Muscle of arm (tissue), 14 donors: ENCODE measurements at places on chromosomes 1 and 21. TPM values are rescaled to one million over a fixed set of nuclear protein-coding genes. Genes with fewer than 3 reads are reported as not detected.

GRCh38 chr1:209815931-209816341 lies 10.0 kb upstream of the IRF6 start:
- no peak for DNase-seq

- no peak for DNase-seq
Measured at GRCh38 chr1:54159733-54160316, 7.0 kb upstream of the CDCP2 start.

GRCh38 chr1:29831500-29832117 lies 595.3 kb downstream of the PTPRU start:
- DNase-seq: no peak

GRCh38 chr1:169024800-169025271 lies 81.7 kb upstream of the ATP1B1 start:
- no peak for DNase-seq

DNA sequence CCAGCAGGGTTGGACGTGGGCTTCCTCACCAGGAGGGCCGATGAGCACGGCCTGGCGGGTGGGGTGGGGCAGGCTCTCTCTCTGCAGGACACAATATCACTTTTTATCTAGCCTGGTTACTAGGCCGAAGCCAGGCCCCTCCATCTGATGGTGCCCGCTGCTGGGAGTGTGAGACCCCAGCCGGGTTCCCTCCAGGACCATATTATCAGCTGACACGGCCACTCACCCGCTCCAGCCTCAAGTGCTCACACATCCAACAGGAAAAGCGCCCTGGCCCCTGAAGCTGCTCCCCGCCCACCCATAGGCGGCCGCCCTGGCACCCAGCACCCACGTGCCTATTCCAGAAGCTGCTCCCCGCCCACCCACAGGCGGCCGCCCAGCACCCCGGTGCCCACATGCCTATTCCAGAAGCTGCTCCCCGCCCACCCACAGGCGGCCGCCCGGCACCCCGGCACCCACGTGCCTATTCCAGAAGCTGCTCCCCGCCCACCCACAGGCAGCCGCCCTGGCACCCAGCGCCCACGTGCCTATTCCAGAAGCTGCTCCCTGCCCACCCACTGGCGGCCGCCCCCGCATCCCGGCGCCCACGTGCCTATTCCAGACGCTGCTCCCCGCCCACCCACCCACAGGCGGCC lies 5.0 kb downstream of the SLC19A1 start:
- DNase-seq: no peak

- no peak for DNase-seq
Measured at GRCh38 chr1:29851691-29852090, 615.4 kb downstream of the PTPRU start.

GRCh38 chr1:209643285-209644020 lies 8.8 kb downstream of the LAMB3 start:
- peak; percentile 58 for DNase-seq

DNA sequence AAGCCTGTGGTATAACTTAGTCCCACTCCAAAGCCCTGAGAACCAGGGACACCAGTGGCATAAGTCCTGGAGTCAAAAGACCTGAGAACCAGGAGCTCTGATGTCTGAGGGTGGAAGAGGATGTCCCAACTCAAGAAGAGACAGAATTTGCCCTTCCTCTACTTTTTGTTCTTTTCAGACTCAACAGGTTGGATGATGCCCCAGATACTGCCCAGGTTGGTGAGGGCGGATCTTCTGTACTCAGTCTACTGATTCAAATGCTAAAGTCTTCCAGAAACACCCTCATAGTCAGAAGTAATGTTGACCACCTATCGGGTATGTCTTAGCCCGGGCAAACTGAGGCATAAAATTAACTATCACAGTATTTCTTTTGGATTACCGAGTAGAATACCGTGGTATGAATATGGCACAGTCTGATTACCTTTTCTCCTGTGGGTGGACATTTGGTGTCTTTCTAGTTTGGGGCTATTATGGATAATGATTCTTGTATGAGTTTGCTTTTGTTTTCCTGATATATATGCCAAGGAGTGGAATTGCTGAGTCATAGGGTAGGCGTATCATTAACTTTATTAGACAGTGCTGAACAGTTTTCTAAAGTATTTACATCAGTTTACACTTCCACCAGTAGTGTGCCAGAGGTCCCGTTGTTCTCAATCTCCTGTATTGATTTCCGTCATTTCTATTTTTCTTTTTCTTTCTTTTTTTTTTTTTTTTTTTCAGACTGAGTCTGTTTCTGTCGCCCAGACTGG lies 3.2 kb upstream of the CHAF1B start:
- DNase-seq: no peak

- DNase-seq: no peak
Measured at GRCh38 chr1:9375912-9376311, 83.2 kb downstream of the SPSB1 start.

GRCh38 chr1:204495078-204495753 lies 611 bp upstream of the PIK3C2B start:
- DNase-seq: no peak

DNA sequence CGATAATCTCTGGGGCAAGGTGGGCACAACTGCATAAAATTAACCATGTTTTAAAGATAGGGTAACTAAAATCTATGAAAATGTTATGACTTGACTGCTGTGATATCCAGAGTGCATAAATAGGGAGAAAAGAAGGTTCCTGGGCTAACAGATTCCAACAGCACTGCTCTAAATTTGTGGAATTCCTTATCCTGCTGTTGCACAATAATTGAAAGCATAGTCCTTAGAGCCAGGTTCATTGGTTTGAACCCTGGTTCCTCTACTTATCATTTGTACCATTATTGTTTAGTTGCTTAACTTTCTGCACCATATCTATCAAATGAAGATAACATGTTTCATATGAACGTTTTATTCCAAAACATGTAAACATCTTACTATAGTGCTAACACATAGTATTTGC lies 219.0 kb downstream of the NUF2 start:
- no peak for DNase-seq

DNA sequence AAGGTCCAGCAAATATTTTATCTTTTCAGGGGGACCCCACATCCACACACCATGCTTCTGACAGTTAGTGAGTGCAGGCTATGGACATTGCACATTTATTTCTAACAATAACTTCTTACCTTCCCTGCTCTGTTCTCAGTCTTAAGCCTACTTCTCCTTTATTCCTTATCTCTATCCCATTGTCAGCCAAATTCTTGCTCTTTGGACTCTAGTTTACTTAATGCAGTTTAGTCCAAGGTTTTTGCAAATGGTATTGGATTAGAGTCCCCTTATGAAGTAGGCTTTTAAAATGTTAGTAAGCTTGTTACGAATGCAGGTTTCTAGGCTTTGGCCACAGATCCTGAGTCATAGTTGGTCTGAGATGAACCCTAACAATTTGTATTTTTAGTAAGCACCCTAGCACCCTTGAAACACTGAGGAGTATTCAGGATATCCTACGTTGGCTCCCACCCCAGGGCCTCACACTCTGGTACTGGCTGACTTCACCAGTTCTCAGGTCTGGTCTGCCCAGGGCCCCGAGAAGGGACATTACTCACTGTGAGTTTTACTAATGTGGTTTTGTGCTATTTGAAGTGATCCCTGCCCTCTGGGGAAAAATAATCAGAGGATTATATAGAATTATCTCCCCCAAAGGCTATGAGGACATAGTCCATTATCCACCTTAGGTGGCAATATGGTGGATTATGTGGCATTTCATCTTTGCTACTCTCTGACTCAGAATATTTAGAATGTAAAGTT lies 239.5 kb downstream of the TGFB2 start:
- no peak for DNase-seq

Gene ESRRG
- polyA plus RNA-seq: 14.0 TPM

Gene DPH2
- 18.2 TPM for polyA plus RNA-seq

Gene EXO1
- 8.1 TPM for polyA plus RNA-seq

Gene NHLH1
- polyA plus RNA-seq: 0.37 TPM
